ENCODE measurements at places on chromosomes 2 and 18. TPM values are rescaled to one million over a fixed set of nuclear protein-coding genes. Genes with fewer than 3 reads are reported as not detected.

Gene ARHGAP28
- 304 TPM for polyA plus RNA-seq

Gene GCG
- not detected for polyA plus RNA-seq

Gene ST6GAL2
- polyA plus RNA-seq = 3.2 TPM

Gene KATNAL2
- 8.5 TPM for polyA plus RNA-seq

Gene CLEC4F
- polyA plus RNA-seq = 0.07 TPM

Gene GALR1
- polyA plus RNA-seq = 0.10 TPM

Gene MAIP1
- 21.9 TPM for polyA plus RNA-seq

Gene PSMA8
- not detected for polyA plus RNA-seq

Gene AAMP
- 110 TPM for polyA plus RNA-seq

Gene PLCL1
- 13.6 TPM for polyA plus RNA-seq

Gene CFAP53
- 3.7 TPM for polyA plus RNA-seq

Gene TGFA
- polyA plus RNA-seq = 0.67 TPM
